Smooth muscle cell of the pulmonary artery (primary cell): ENCODE measurements at places on chromosomes 4 and X. TPM values are rescaled to one million over a fixed set of nuclear protein-coding genes. Genes with fewer than 3 reads are reported as not detected.

The NOX1 gene
- total RNA-seq, result not detected in 2 replicates

The HAND2 gene
- 5.4 and 6.9 TPM in 2 replicates for total RNA-seq

The NAP1L5 gene
- 7.8 and 9.1 TPM in 2 replicates for total RNA-seq

The PLS3 gene
- 344 and 345 TPM in 2 replicates for total RNA-seq

The ADGRG2 gene
- 0.03 and 0.07 TPM in 2 replicates for total RNA-seq
